NCI-H2081 treated with DMSO at 0.1 percent for 48 hours (cell line): ENCODE measurements at places on chromosomes 1 and 21.

DNA sequence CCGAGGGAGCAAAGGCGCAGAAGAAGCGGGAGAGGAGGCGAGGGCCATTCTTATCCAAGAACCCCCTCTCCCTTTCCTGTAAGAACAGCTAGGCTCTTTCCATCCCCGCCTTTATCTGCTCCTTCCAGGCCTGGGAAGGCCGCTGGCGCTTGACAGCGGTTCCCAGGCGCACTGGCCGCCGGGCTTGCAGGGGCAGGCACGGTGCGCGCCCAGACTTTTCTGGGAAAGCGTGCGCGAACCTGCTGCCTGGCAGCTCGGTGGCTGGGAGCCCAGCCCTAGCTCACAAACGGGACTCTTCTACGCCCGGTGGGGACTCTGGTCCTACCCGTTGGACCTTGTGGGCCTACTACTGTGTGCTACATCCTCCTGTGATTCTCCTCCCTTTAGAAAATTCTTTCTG is 8.8 kb upstream of the IFNLR1 start:
- DNase-seq: no peak

DNA sequence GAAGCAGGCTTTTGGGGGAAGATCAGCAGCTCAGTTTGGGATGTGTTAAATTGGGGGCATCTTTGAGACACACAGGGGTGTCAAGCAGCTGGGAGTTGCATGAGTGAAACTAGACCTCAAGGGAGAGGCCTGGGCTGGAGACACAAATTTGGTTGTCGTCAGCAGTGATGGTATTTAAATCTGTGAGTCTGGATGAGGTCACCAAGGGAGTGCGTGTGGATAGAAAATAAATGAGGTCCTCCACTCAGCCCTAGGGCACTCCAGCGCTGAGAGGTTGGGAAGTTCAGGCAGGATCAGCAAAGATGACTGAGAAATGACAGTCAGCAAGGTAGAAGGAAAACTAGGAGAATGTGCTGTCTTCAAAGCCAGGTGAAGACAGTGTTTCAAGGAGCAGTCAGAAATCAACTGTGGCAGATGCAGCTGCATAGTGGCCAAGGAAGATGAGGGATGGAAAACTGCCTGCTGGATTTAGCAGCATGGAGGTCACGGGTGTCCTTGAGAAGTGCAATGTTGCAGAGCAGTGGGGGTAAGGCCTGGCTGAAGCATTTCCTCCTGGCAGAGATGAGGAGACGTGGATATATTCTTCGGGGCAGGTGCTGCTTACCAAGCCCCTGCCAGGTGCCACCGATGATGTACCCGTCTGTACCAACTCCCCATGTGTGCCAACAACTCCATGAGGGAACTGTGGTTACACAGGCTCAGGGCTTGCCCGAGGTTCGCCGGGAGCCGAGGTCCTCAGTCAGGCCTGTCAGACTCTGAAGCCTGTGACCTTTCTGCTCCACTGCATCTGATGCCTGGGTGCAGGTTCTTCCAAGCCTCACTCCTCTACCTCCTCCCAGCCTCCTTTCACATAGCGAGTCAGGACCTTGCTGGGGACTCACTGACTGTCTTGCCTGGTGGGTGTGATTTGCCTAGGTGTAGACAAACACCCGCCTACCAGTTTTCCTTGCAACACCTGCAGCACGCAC is 11.3 kb downstream of the MAP7D1 start:
- no peak for DNase-seq

GRCh38 chr1:53998223-53998622 is 19.8 kb downstream of the LDLRAD1 start:
- no peak for DNase-seq

DNA sequence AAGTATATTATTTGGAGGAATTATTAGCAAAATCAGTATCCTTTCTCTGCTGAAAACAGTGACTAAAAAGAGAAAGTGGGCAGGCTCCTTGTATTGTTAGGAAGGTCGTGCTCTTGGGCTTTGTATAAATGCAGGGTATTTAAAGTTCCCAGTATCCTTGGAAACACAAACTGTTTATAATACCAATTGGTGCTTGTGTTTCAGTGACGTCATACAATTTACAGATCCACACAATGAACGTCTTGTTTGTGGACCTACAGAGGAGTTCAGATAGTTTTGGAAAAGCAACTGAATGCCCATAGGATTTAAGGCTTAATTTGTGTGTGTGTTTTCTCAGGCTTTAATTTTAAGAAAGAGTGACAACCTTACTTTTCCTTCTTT is 168.2 kb downstream of the RASAL2 start:
- DNase-seq: no peak

DNA sequence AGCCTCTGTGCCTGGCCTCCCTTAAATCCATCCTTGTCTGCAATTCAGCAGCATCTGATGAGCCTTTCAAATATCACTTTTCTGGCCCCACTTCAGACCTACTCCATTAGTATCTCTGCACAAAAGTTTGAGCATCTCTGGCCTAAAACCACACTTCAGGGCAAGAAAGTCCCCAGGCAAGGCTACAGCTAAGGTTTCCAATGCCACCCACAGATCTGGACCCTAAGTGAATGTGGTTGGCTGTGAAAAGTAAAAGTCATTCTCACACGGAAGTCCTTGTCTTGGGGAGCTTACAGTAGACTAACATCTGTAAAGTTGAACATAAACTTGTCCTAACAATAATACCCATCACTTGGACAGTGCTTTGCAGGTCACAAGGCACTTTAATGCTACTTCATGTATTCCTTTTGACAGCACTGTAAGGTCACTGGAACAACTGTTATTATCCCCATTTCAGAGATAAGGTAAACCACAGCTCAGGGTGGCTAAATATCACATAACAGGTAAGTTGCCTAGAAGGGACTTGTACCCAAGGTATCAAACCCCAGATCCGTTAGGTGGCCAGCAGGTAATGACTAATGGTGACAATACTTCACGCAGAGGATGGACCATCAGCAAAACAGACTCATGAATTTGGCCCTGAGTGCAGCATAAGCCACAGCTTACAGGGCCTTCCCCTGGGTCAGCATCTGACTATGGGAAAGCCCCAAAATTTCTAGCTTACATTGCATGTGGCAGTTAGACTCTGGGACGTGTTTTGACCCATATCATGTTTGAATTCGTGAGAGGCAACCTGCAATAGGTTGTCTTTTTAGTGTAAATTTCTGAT is 356.0 kb downstream of the HHAT start:
- DNase-seq: no peak

- no peak for DNase-seq
Measured at GRCh38 chr1:158689875-158690274, 3.4 kb upstream of the SPTA1 start.

GRCh38 chr1:23551849-23552248 is 7.5 kb downstream of the ID3 start:
- no peak for DNase-seq

- DNase-seq: no peak
Measured at GRCh38 chr1:30412241-30413110, 310.9 kb downstream of the MATN1 start.

- no peak for DNase-seq
Measured at GRCh38 chr1:189141056-189141455, 1336.6 kb downstream of the BRINP3 start.

DNA sequence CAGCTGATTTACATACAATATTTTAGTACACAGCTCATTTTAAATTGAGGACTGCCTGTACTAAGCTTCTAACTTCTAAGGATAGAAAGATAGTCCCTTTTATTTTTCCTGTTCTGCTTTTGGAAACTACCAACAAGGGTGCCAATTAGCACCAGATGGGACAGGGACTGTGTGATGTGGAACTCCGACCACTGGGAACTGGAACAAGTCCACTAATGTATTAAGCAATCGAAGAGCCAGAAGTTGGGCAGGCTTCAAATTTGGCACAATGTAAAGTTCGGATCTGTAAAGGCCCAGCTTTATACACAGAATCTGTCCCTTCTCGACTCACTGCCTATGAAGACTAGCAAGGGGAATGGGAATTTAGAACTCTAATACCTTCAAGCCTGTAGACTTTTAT is 149.3 kb downstream of the ZC3H11B start:
- no peak for DNase-seq

- no peak for DNase-seq
Measured at GRCh38 chr1:225426395-225427234, 1.2 kb downstream of the LBR start.

DNA sequence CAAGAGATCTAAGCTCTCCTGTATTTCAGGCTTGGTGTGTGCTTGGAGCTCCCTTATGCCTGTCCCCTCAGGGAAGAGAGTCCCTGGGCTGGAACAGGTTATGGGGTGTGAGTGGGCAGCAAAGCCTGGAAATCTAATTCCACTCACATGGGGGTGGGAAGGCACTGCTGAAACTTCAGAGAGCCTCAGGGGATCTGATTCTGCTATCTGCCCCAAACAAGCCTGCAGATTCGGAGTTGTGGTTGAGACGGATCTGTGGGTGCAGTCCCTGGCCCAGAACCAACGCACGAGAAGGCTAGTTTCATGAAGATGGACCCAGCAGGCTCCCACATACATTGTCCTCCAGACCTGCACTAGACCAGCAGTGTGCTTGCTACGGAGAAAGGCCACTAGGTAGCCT is 2.9 kb downstream of the BLACAT1 start:
- no peak for DNase-seq

- DNase-seq: no peak
Measured at GRCh38 chr1:10146391-10146790, 64.0 kb upstream of the KIF1B start.

- DNase-seq: no peak
Measured at GRCh38 chr1:15004396-15004795, 149.2 kb upstream of the TMEM51 start.

- DNase-seq: no peak
Measured at GRCh38 chr1:245096311-245097066, 58.3 kb upstream of the KIF26B start.

GRCh38 chr1:153456396-153456795 is 4.1 kb downstream of the S100A7 start:
- DNase-seq: no peak

DNA sequence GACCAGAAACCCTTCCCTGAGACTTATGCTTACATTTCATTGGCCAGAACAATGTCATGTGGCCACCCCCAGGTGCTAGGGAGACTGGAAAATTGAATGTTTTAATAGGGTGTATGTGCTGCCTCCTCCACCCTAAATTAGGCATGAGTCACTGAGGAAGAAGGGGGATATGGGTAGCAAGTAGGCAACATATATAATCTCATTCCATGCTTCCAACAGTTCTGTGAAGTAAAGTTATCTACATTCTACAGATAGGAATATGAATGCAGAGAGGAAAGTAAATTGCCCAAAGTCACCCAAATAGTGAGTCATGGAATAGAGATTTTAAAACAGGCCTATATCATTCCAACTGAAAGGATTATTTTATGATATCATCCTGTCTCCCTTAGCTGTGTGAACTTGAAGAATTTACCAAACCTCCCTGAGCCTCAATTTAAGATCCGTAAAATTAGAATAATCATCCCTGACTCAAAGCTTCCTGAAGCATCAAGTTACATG is 168.6 kb upstream of the FGGY start:
- no peak for DNase-seq

GRCh38 chr1:71885171-71885570 is 397.2 kb downstream of the NEGR1 start:
- no peak for DNase-seq

DNA sequence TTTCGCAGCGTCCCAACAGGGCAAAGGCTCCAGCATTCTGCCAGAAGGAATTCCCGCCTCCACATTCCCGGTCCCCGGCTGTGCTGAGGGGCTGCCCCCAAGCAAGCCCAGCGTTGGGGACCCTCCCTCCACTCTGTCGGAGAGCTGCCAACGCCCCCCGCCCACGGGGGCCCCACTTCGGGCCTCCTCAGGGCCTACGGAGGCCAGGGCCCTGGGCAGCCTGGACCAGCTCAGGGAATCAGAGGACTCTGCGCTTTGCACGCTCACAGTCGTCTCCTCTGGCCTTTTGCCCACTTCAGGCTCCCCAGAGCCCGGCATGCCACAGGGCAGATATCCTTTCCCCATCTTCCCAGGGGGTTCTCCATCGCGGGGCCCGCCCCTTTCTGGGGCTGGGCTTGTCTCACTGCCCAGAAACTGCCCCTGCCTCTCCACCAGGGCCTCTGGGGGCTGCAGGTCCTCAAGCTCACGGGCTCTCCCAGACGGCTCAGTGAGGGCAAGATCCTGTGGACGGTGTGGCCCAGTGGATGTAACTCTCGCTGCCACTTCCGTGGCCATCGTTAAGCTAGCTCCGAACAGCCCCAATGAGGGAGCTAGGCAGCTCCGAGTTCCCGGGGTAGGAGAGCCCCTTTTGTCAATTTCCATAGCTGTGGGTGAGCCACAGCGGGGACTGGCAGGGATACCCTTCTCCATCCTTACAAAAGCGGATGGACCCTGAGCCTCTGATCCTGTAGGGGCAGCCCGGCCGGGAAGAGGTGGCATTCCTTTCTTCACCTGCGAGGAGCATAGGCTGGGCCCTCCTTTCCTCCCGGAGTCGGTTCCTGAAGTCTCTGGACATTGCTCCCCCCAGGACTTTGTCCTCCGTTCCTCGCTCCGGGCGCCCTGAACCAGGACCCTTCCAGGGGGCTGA is 2.8 kb downstream of the ITPKB start:
- DNase-seq: no peak

GRCh38 chr21:33967086-33967571 is 51.5 kb upstream of the ATP5PO start:
- DNase-seq: no peak

DNA sequence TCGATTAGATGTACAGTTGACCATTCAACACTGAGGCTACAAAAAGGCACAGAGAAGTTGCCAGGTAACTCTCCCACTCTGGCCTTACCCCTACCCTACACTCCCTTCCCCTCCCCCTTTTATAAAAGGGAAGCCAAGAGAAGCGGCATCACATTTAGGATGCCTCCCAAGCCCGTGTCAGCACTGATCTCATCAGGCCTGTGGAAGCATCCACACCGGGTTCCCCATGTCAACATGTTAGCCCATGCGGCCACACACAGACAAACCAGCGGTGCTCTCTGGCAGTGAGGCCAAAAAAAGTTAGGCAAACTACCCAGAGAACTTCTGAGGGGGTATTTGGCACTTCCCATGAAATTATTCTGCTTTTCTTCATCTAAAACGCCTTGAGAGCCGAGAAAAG is 29.9 kb downstream of the BCAR3 start:
- DNase-seq: no peak

- DNase-seq: no peak
Measured at GRCh38 chr21:35156293-35157278, 107.5 kb upstream of the RUNX1 start.

DNA sequence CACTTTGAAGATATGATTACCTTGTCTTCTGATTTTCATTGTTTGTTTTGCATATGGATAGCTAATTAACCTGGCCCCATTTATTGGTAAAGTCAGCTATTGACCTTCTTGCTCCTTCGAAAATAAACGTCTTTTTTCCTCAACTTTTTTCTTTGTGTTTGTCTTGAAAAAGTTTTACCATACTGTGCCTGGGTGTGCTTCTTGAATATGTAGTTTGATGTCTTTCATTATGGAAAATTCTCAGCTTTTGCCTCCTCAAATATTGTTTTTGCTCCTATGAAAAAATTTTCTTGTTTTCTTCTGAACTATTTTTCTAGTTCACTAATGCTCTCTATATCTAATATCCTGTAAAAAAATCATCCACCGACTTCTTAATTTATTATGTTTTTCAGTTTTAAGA is 25.0 kb downstream of the LHX8 start:
- DNase-seq: no peak
